Foreskin keratinocyte (primary cell): ENCODE measurements at places on chromosomes 6 and 20.
A peak's percentile ranks its signal among the peaks of the same experiment; 100 is the strongest.

DNA sequence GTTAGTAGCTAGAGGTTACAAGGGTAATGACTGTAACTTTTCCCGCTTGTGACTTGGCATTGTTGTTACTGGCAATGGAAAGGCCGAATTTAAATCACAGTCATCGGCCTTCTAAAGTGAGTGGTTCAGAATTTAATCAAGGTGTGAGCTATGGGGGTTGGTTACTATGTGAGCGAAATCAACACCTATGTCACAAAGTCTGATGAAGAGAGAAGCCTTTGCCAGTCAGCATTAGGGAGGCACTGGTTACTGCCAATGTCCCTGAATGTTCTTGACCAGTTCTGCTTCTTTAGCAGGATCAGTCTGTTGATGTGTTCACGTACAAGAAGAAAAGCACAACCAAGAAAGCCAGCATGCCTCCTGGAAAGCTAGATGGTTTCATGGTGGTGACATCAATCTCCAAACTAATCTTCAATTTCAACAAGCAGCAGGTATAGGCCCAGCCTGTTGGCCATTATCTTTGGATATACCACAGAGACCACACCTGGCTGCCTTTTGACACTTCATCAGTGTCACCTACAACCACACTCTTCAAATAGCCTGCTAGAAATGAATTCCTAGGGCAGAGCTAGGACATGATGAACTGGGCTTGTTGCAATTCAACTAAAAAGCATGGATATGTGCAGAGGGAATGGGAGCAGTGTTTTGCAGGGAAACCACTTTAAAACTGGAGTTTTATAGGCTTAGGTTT is 17.2 kb downstream of the SAMD5 start:
- no peak for DNase-seq

GRCh38 chr20:63572788-63573646 is 1.0 kb downstream of the HELZ2 start:
- DNase-seq = no peak

DNA sequence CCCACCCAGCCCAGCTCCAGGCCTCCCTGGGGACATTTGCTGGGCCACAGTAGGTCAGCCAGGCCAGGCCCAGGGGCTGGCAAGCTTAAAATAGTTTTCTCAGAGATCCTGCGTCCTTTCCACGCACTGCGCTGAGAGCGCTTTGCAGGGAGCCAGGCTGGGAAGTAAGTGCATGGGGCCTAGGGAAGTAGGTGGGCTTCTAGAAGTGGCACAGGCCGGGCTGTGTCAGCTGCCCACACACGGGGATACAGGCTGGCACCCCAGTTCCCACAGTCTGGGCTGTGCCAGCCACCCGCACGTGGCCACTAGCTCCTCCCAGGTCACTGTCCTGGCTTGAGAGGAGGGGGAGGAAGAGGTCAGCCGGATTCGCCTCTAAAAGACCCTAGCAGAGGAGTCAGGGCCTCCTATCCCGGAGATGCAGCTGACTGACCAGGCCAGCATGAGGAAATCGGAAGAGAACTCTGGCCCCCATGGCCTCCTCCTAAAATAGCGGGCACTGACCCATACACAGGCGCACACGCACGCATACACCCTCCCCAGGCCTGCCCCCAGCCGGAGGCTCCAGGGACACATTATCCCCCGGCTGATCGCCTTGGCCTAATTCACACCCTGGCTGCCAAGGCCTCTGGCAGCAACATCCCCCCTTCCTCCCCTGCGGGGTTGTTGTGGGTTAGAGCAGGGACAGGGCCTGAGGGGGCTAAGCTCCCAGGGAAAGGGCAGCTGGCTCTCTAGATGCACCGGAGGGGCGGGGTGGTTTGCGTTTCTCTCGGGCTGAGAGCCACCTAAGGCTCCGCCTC is 5.4 kb downstream of the SLCO4A1 start:
- DNase-seq = no peak

DNA sequence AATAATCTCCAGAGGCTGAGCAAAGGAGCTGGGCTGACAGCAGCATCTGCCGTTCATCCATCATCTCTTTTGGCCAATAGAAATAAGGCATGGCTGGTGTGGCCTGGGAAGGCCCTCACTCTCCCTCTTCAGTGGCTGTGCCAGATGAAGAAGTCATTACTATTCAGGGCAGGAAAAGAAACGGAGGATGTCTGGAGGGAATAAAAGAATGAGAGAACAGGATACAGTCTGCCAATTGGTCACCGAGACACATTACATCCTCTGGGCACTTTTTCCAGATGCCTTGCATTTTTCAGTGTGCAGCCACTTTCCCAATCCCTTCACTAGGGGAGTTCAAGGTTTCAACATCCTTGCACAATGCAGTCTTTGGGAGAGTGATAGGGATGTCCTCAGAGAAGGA is 32.2 kb upstream of the VGLL2 start:
- DNase-seq = no peak

DNA sequence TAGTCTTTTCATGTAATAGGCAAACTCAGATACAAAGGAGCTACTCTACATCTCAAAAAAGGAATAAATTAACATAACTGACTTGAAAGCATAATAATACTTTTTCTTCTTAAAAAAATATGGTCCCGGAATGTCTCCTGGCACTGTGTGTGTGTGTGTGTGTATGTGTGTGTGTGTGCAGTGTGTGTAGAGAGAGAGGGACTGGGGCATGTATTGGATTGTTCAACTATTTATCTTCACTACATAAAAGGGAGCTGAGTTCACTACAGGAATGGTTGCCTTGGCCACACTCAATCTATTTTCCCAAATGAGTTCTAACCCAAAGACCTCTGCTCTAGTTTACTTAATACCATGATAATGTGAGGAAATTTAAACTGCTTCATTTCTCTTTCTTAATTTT is 51.1 kb downstream of the B3GAT2 start:
- no peak for DNase-seq

- DNase-seq = peak; percentile 64
Observed at GRCh38 chr6:7107578-7108195, at the start of gene RREB1. Gene RREB1 (plus strand): TSS chr6:7107961. CDS start chr6:7181912, 73,951 bp downstream.

DNA sequence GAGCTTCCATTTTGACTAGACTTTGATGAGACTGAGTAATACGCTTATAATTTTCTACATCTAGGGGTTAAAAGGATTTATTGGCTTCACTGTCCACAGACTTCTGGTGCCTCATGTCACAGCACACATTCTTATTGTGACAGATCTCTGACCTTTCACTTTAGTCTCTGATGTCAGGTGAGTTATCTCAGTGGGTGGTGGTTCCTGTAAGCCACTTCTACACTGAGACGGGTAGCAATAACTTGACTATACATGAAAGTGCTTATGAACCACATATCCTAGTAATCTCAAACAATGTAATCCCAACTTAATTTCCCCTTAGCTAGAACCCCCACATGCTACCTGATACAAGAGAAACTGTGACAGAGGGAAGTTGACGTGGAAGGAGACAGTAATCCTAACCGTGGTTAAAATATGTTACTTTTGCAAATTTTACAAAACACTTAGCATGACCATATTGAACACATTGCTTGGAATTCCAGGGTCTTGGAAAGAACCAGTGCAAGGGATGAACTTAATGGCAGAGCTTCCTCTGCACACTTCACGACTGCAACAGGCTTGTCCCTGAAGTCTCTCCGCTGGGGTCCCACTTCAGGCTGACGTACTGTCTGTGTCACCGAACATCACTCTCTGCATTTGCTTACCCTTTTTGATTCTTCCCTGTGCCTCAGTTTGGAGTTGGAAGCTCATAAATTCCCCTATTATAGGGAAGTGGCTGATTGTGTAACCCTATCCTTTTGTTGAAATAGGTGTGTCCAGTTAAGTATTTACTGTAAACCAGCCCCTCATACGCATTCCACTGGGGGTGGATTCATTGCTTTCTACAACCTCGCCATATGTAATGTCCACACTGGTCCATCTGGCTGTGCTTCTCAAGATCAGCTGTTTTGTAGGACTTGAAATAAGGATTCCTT is 6.4 kb upstream of the TRIM40 start:
- no peak for DNase-seq

DNA sequence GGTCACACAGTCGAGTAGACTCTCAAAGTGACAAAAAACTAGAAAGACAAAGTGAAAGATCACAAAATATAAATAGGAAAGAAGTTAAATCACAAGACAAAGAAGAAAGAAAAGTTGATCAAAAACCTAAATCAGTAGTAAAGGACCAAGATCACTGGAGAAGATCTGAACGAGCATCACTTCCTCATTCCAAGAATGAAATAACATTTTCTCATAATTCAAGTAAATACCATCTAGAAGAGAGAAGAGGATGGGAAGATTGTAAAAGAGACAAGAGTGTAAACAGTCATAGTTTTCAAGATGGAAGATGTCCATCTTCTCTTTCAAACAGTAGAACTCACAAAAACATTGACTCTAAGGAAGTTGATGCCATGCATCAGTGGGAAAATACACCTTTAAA is 31.6 kb upstream of the GJA10 start:
- no peak for DNase-seq

DNA sequence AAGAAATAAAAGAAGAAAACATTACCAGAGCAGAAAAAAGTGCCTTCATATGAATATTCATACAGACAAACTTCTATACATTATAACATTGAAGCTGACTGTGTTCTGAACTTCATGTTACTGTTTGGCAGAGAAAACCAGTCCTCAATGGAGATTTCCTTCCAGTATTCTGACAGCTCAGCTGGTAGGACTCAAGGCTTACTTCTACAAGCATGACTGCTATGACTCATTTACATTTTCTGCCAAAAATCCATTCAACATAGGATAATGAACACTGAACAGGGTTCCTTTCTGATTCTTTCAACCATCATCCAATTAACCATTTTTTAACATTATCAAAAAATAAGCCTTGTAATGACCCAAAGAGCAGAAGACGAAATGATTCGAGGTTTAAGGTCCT is 25.4 kb downstream of the COL9A1 start:
- DNase-seq = no peak

DNA sequence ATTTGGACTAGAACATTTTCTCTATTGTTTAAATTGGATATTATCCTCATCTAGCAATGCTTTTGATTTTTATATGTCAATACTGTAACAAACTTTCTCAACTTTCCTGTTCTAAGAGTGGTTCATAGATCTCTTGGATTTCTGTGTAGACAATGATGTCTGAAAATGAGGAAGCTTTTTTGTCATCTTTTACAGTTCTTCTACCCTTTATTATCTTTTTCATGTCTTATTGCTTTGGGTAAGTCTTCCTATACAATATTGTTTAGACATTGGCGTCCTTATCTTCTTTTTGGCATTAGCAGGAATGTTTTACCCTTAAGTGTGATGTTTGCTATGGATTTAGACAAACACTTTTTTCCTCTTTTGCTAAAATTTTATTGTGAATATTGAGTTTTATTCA is 91.5 kb upstream of the MTHFD1L start:
- DNase-seq = no peak
